ENCODE measurements at places on chromosomes 3 and 15.
A peak's percentile ranks its signal among the peaks of the same experiment; 100 is the strongest.

- no peak for DNase-seq
These were observed 50.7 kb downstream of the FOXP1 start for GRCh38 chr3:71532639-71533395.

DNA sequence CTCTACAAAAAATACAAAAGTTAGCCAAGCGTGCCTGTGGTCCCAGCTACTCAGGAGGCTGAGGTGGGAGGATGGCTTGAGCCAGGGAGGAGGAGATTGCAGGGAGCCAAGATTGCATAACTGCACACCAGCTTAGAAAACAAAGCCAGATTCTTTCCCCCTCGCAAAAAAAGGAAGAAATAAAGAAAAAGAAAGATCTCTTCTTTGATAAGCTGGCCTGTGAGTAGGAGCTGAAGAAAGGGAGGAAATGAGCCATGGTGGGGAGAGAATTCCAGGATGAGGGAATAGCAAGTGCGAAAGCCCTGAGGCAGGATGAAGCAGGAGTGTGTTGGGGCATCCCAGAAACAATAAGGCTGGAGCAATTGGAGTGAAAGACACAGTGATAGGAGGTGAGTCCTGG is 24.5 kb upstream of the TOP2B start:
- DNase-seq, result no peak

- DNase-seq, result no peak
These were observed 200.6 kb downstream of the SEMA6D start for GRCh38 chr15:47917881-47918280.

DNA sequence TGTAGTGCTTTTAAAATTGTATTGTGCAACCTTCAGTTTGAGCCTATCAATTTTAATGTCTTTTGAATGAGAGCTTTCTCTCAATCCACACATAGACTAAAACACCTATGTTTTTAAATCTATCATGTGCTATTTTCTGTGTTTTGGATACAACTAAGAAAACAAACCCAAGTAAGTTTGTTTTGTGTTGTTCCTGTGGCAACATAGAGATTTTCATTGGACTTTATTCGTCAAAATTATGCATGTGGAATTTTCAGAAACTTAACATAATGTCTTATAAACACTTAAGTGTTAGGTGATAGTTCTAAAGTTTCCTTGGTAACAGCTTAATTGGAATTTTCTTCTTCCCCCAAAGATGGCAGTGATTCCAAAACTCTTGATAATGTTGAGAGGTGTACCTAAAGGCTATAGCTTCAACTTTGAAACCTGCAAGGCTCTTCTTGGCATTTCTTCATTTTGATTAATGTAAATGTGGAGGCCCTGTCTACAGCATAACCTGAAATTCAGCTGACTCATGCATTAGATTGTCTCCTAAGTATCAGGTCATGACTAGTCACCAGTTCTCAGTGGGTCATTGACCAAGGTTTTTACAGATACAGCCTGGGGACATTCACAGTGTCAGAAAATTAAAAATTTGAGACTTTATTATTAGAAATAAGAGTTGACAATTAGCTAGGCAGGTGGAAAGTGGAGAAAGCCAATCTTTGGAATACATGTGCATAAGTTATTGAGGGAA is 44.4 kb downstream of the COL6A5 start:
- DNase-seq, result no peak

DNA sequence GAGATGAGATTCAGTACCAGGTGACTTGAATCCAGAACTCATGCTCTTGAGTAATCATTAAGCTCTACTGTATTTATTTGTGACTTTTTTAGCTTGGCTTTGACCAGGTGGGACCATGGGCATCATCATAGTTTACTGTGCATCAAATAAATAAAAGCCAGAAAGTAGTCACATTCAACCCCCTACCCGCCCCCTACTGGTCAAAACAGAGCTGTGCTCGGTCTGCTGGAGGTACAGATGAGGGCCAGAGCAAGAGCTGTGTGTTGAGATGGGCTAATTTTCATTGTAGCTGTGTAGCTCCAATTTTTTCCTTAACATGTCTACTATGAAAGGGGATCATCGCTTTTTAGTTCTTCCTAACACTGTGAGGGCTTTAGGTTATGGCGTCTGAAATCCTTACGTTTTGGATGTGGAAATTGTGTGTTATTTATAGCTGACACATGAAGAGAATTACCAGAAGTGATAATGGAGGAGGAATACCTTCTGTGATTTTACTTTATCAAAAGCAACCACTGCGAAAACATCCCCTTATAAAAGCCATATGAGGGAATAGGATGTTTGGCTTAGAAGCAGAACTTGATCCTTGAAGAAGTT is 375.1 kb downstream of the PTPRG start:
- DNase-seq, result no peak

- DNase-seq, result no peak
These were observed 38.2 kb upstream of the MAGI1 start for GRCh38 chr3:66076861-66077470.

- DNase-seq, result no peak
These were observed 8.8 kb upstream of the B3GNT5 start for GRCh38 chr3:183244219-183244618.

DNA sequence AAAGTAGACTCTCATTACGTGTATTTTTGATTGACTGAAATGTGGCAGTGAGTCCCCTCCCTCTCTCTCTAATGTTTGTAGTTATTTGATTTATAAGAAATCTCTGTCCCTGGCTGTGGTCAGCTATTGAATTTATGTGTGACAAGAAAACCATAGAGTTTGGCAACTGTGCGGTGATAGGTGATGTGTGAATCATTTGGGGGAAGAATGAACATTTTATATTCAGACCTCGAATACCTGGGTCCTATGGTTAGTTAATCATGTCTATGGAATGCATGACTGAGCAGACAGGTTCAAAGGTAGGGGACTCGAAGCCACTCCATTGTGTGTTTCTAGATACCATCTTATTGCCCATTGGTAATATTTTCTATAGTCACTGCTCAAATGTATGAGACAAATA is 712.1 kb downstream of the MECOM start:
- DNase-seq, result no peak

GRCh38 chr15:78739996-78740903 is 71.0 kb downstream of the ADAMTS7 start:
- peak; percentile 47 for DNase-seq

GRCh38 chr3:120659285-120659684 is 22.8 kb downstream of the HGD start:
- no peak for DNase-seq

- no peak for DNase-seq
These were observed 1000.4 kb downstream of the FHIT start for GRCh38 chr3:60250810-60251209.

GRCh38 chr3:88984256-88984655 is 123.2 kb upstream of the EPHA3 start:
- no peak for DNase-seq

GRCh38 chr15:57462381-57462780 is 86.1 kb downstream of the CGNL1 start:
- DNase-seq, result no peak

DNA sequence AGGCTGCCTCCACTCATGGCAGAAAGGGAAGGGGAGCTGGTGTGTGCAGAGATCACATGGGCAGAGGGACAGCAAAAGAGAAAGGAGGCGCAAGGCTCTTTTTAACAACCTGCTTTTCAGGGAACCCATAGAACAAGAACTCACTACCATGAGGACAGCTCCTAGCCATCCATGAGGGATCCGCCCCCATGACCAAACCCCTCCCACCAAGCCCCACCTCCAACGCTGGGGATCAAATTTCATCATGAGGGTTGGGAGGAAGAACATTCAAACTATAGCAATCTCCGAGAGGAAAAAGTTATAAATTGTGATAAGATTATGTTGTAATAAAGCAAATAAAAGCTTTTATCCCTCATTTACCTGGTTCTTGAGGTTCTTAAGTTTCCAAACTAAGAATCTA is 84.7 kb upstream of the LMCD1 start:
- no peak for DNase-seq
